Right forelimb (tissue), 1 donor: ENCODE measurements at places on chromosomes 7 and 10.

- no peak for DNase-seq
These were observed 236.7 kb downstream of the BUB3 start for GRCh38 chr10:123390874-123391273.

- DNase-seq: no peak
These were observed 111.4 kb downstream of the SRPK2 start for GRCh38 chr7:105277341-105277740.

GRCh38 chr10:106930751-106931150 is 233.8 kb downstream of the SORCS1 start:
- no peak for DNase-seq

DNA sequence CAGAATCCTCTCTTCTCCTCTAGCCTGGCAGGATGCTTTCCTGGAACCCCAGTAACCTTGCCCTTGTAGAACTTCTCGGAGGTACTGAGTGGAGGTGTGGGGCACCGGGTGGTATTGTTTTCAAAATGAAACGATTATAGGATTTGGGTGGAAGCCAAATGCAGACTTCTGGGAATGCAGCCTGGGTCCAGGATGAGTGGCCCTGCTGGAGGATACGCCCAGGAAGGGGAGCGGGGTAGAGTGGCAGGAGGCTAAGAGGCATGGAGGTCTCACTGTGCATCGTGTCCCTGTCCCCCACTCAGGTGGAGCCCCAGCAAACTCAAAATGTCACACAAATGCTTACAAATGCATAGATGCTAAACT is 109.1 kb upstream of the PPIF start:
- DNase-seq: no peak
